Activated T-helper 1 cell treated with anti-CD3 and anti-CD28 coated beads, Interleukin-12 subunit alpha, Interleukin-12 subunit beta, Interleukin-2, Interleukin-4 antibody, amounts not matched to agents 30 ng/mL and 10 ng/mL and 1 ng/mL, durations not matched to agents 14 hours and 24 hours and 36 hours (primary cell): ENCODE measurements at places on chromosomes 6 and 20.

DNA sequence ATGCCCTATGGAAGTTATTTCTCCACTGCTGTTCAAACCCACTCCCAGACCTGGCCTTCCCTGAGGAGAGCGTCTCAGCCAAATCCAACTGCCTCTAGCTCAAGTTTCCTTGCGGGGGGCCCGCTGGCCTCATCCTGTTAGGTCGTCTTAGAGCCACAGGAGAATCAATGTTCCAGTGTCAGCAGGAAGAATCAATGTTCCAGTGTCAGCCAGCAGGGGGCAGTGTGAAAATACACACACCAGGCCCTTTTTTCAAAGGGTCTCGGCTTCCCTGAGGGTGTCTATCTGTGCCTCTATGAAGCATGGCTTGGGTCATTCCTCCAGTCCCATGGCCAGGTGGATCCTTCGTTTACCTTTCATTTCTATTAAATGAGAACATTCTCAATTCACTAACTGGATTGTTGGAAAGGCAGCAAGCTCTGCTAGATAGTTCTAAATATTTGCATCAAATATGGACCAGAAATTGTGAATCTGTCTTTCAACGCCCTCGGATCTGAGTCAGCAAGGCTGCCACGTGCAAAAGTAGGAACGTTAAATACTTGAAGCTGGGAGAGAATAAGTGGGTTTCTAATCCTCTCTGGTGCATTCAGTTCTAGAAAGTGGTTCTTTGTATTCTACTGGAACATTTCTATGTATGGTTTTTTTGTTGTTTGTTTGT is 19.2 kb downstream of the PRND start:
- no peaks in the 10 kb centered on the region for H3K4me1 ChIP-seq
- peak; percentile 37 for DNase-seq
- H3K36me3 ChIP-seq = no peaks in the 10 kb centered on the region
- H3K27me3 ChIP-seq = peaks cover 6% of the 10 kb centered on the region

- H3K4me3 ChIP-seq = peak within 1 kb of the TSS; percentile 76
- peak within 1 kb of the TSS; percentile 75 for H3K27ac ChIP-seq
- peaks cover 26% of the 10 kb centered on the region for H3K27me3 ChIP-seq
- peak; percentile 33 for DNase-seq
- peaks cover 4% of the 10 kb centered on the region for H3K36me3 ChIP-seq
These were observed at the start of gene KCNK15 for GRCh38 chr20:44745598-44746366. Gene KCNK15 (plus strand): TSS chr20:44745865. CDS start chr20:44745911, 46 bp downstream.

DNA sequence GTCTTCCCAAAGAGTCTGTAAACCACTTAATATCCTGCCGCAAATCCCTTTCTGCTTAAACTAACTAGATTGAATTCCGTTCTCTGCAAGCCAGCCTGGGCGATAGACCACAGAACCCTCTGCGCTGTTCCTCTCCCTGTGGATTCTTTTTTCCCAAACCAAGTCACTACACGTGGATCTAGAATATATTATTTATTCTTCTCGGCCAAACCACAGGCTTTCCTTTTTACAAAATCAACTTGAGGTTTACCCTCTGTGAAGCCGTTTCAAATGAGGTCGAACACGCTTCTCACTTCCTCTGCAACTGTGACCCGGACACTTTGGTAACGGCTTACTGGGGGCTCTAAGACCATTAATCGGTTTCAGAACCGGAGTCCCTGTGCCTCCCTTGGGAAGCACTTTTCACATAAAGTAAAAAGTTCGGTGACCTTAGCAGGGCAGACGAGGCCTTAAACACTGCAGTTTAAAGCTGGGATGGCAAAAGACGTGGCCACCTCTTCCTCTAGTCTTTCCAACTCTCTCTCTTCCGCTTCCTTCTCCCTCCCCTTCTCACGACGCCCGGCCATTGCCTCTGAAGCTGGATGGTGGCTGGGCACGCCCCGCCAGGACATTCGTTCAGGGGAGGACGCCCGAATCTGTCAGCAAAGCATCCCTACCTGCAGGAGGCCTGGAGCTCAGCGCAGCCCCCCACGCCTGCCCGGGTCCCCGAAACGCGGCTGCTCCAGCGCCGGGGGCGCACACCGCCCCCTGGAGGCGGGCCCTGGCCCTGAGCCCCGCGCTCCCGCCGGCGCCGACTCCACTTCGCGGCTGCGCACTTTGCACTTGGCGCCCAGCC is 55.0 kb upstream of the FOXC1 start:
- peaks cover 27% of the 10 kb centered on the region for H3K4me1 ChIP-seq
- DNase-seq = peak; percentile 62
- H3K27me3 ChIP-seq = peaks cover 41% of the 10 kb centered on the region
- H3K36me3 ChIP-seq = no peaks in the 10 kb centered on the region

DNA sequence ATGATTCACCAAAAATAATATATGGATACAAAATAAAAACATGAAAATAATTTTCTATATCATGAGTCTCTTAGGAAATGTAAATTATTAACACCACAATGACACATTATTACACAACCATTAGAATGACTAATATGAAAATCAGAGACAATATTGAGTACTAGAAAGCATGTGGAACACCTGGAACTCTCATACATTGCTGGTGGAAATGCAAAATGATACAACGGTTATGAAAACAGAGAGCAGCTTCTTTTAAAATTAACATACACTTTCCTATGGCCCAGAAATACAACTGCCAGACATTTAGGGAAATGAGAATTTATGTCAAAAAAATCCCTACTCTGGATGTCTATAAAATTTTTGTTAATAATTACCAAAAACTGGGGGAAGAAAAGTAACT is 853.3 kb upstream of the MAN1A1 start:
- no peaks in the 10 kb centered on the region for H3K4me1 ChIP-seq
- no peaks in the 10 kb centered on the region for H3K36me3 ChIP-seq
- H3K27me3 ChIP-seq = no peaks in the 10 kb centered on the region
- H3K4me3 ChIP-seq = no peak overlapping the region
- no peak for DNase-seq
- no peak overlapping the region for H3K27ac ChIP-seq

DNA sequence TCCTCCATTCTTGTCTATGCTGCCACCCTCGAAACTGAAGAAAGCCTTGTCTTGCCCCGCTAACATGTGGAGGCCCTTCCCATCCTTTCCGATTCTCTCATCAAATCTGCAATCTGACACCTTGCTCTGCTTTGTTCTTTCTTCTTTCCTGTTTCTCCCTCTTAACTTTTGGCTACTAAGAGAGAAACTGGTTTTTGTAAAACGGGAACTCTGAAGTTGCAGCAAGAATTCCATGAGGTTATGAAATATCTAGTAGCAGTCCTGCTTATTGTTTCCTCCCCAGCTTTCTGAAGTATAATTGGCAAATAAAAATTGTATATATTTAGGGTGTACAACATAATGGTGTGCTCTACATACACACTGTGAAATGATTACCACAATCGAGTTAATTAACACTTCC is 80.2 kb downstream of the MAP7 start:
- H3K4me3 ChIP-seq = no peak overlapping the region
- DNase-seq = no peak
- peaks cover 4% of the 10 kb centered on the region for H3K4me1 ChIP-seq
- H3K36me3 ChIP-seq = no peaks in the 10 kb centered on the region

DNA sequence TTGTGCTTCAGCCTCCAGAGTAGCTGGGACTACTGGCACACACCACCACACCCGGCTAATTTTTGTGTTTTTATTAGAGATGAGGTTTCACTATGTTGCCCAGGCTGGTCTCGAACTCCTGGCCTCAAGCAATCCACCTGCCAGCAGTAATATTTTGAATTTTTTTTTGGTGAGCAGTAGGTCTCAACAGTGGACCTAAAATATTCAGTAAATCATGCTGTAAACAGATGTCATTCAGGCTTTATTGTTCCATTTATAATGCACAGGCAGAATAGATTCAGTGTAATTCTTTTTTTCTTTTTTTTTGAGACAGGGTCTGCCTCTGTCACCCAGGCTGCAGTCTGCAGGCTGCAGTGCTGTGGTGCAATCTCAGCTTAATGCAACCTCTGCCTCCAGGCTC is 69.7 kb downstream of the NCOA3 start:
- H3K4me3 ChIP-seq = no peak overlapping the region
- H3K27me3 ChIP-seq = no peaks in the 10 kb centered on the region
- peaks cover 63% of the 10 kb centered on the region for H3K4me1 ChIP-seq
- peaks cover 31% of the 10 kb centered on the region for H3K36me3 ChIP-seq

DNA sequence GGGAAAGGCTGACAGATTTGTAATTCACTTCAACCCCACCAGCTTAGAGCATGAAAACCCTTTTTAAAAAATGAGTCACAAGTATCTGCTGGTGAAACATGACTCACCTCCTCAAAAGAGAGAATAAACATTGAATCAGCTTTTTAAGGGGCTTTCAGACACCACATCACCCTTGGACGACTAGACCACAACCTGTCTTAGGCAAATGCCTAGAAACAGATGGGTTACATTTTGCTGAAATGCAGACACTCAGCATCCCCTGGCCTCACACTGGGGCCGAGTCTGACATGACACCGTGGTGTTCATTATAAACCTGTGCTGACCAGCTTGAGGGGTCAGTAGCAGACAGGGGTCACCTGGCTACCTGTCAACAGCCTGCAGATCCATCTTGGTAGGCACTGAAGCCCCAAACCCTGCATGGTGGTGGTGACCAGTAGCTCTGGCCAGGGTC is 175.3 kb upstream of the CST7 start:
- no peak for DNase-seq
- no peak overlapping the region for H3K4me3 ChIP-seq
- peaks cover 26% of the 10 kb centered on the region for H3K27me3 ChIP-seq
- H3K4me1 ChIP-seq = peaks cover 5% of the 10 kb centered on the region
- no peak overlapping the region for H3K27ac ChIP-seq

DNA sequence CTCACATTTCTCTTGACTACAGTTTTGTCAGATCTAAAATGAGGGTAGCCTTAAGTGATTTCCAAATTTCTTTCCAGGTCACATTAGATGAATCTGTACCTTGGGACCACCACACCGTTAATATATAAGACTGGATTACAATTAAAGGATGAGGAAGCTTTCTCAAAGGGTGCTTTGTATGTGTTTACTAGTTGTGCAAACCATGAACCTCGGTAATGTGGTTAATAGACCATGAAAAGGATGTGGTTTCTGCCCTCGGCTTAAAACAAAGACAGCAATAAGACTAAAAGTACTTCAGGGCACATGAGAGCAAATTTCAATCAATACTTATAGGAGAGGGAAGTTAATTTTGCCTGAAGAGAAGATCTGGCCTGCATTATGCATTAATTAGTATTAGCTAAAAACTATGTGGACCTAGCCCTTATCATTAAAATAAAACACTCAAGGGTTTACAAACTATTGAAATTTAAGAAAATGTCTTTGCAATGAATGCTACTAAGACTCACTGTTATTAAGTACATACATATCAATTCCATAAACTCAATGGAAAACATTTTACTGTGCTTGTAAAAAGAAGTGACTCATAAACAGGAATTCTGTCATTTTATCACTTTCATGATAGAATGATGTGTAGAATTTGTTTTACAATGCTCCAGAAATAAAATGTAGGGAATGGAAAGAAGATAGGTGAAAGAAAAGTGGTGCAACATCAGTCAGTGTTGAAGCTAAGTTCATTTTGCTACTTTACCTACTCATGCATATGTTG is 936 bp upstream of the TMX4 start:
- H3K4me3 ChIP-seq = no peak overlapping the region
- peaks cover 28% of the 10 kb centered on the region for H3K4me1 ChIP-seq
- DNase-seq = peak; percentile 16
- no peak overlapping the region for H3K27ac ChIP-seq

- no peak overlapping the region for H3K27ac ChIP-seq
- DNase-seq = no peak
- peaks cover 20% of the 10 kb centered on the region for H3K4me1 ChIP-seq
- H3K4me3 ChIP-seq = no peak overlapping the region
These were observed 147.1 kb downstream of the PRL start for GRCh38 chr6:22149501-22150367.

GRCh38 chr6:142913036-142913510 is 31.9 kb downstream of the HIVEP2 start:
- H3K4me1 ChIP-seq = peaks cover 63% of the 10 kb centered on the region
- DNase-seq = no peak
- peaks cover 42% of the 10 kb centered on the region for H3K36me3 ChIP-seq
- no peaks in the 10 kb centered on the region for H3K27me3 ChIP-seq
- peak overlapping the region; percentile 92 for H3K27ac ChIP-seq

DNA sequence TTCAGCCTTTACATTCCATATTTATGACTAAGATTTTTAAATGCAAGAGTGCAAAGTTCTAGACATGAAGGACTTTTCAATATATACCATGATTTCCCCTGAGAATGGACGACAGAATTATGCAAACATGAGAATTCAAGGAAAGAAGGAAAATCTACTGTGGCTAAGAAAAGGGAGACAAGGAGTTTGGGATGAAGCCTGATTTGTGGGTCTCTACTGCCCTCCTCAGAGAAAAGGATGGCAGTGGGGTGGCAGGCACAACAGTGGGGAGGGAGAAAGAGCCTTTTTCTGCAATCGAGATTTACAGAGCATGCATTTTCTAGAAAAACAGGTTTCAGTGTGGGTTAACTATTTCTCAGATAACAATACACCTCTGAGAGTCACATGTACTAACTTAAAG is 466.9 kb upstream of the NRSN1 start:
- no peak overlapping the region for H3K27ac ChIP-seq
- H3K4me3 ChIP-seq = no peak overlapping the region
- H3K27me3 ChIP-seq = no peaks in the 10 kb centered on the region
- no peaks in the 10 kb centered on the region for H3K36me3 ChIP-seq
- no peaks in the 10 kb centered on the region for H3K4me1 ChIP-seq
- no peak for DNase-seq

DNA sequence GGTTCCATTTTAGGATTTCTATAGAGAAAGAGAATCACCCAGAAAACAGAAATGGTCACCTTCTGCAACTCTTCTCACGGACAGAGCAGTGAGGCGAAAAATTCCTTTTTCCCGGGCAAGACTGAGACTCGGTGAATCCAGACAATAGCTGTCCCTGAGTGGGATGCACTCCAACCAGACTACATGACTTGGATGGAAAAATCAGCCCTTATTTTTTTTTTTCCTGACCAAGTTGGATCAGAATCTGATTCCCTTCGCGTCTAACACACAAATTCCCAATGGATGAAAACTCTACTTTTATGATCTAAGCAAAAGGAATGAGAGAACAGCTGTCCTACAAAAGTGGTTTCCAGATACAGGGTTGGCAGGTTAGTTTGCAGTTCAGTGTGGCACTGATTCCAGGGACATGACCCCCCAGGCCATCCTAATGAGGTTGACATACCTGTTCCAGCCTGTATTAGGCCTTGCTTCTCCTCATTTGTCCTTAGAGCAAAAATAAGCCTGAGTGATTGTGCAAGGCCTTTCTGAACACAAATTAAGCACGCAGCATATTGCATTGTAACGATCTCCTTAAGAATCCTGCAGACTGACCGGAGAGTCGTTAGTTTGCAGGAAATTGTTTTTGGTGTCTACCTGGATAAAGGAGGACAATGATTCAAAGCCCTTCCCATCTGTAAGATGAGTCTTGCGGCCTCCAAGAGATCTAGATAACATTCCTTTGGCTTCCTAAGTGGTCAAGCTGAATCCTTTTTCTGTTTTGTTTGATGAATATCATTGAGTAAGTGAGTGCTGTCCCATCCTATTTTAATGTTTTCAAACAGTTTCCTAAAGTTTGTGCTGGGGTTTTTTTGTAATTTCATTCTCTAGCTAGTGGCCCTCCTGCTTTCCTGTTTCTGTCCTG is 1.5 kb upstream of the NEDD9 start:
- H3K27me3 ChIP-seq = no peaks in the 10 kb centered on the region
- H3K4me1 ChIP-seq = peaks cover 75% of the 10 kb centered on the region
- peak overlapping the region; percentile 98 for H3K4me3 ChIP-seq
- no peak for DNase-seq
- peaks cover 35% of the 10 kb centered on the region for H3K36me3 ChIP-seq

GRCh38 chr6:63806573-63806913 is 170.9 kb downstream of the PHF3 start:
- H3K4me1 ChIP-seq = no peaks in the 10 kb centered on the region
- H3K27me3 ChIP-seq = no peaks in the 10 kb centered on the region
- DNase-seq = no peak
- no peak overlapping the region for H3K4me3 ChIP-seq
- no peak overlapping the region for H3K27ac ChIP-seq
- H3K36me3 ChIP-seq = no peaks in the 10 kb centered on the region
